Osteoblast (primary cell): ENCODE measurements at places on chromosomes 4 and X. TPM values are rescaled to one million over a fixed set of nuclear protein-coding genes. Genes with fewer than 3 reads are reported as not detected.

Gene SHOX
- 11.8 and 13.4 TPM in 2 replicates for total RNA-seq

DNA sequence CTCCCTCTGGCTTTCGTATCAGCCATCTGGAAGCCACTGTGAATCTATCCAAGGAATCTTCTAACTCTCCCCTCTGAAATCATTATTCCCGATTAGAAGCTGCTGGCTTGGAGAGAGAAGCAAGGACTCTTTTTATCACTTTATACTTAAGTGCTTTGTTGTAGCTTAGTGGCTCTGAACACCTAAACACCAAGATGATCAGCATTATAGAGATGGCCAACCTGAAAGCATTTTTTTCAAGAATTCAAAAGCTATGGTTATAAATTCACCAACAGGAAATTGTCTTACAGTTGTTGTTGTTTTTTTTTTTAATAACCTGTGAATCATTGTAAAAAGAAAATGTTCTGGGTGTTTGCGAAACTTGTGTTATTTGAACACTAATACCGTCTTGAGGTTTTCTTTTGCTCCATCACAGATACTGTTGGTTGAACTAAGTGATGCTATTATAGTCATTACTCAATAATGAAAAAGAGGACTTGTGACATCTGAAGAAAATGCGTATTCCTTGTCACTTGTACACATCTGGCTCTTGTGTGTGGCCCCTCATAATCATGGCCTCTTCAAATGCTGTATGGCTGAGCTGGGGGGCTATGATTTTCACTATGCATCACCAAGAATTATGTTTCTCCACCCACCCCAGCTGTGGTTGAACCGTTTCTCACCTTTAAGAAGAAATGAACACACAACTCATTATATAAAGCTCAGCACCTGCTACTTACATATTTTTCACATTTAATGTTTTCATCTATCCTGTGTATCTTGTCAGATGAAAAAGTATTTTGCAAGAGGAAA lies 11.8 kb upstream of the SMIM43 start:
- no peak for DNase-seq
- H3K27me3 ChIP-seq, result no peaks in the 10 kb centered on the region
- H3K27ac ChIP-seq, result no peak overlapping the region
- peaks cover 2% of the 10 kb centered on the region for H3K4me1 ChIP-seq
- H3K36me3 ChIP-seq, result no peaks in the 10 kb centered on the region

DNA sequence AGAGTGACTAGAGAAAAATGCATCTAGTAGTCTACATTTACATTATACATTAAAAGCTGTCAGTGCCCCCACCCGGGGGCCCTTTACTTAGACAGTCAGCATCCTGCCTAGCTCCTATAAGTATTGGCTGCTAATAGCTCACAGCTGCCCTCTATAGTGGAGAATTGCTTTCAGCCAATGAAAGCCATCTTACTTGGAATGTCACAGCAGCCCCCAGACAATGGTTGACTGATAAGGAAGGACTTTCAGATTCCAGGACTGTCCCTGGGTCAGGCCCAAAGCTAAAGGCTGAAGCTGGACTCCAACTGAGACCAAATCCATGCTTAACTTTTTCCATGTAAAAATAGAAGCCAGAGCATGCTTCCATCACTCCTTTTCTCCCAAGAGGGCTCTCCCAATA lies 196.9 kb downstream of the ANKRD50 start:
- no peak overlapping the region for H3K4me3 ChIP-seq
- no peak for DNase-seq
- no peaks in the 10 kb centered on the region for H3K36me3 ChIP-seq

GRCh38 chr4:94695384-94695783 lies 62.4 kb upstream of the BMPR1B start:
- no peak overlapping the region for H3K4me3 ChIP-seq
- H3K27ac ChIP-seq, result no peak overlapping the region
- peaks cover 9% of the 10 kb centered on the region for H3K4me1 ChIP-seq
- no peaks in the 10 kb centered on the region for H3K27me3 ChIP-seq

GRCh38 chr4:11196927-11197522 lies 231.7 kb downstream of the HS3ST1 start:
- no peaks in the 10 kb centered on the region for H3K4me1 ChIP-seq
- no peaks in the 10 kb centered on the region for H3K27me3 ChIP-seq
- H3K27ac ChIP-seq, result no peak overlapping the region
- H3K36me3 ChIP-seq, result no peaks in the 10 kb centered on the region

DNA sequence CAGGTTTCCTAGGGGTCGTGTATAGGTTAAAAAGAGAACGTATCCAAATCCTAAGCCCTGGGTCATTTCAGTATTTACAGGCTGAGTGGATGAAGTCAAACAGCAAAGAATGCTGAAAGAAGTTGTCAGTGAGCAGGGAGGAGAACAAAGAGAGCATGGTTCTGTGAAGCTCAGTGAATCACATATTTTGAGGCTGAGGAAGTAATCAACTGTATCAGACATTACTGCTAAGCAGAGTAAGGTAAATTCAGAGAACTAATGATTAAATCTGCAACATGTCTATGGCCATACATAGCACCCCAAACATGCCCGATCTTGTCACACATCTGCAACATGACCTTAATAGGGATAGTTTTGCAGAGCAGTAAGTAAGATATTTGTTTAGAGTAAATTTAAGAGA lies 1130.3 kb downstream of the RAPGEF2 start:
- no peaks in the 10 kb centered on the region for H3K36me3 ChIP-seq
- H3K4me1 ChIP-seq, result no peaks in the 10 kb centered on the region
- no peak for DNase-seq
- no peak overlapping the region for H3K4me3 ChIP-seq
